Right hindlimb (tissue), 1 donor: ENCODE measurements at places on chromosomes 6 and 20.
A peak's percentile ranks its signal among the peaks of the same experiment; 100 is the strongest.

GRCh38 chr20:57020364-57020763, 246.1 kb downstream of the BMP7 start:
- DNase-seq: peak; percentile 27

DNA sequence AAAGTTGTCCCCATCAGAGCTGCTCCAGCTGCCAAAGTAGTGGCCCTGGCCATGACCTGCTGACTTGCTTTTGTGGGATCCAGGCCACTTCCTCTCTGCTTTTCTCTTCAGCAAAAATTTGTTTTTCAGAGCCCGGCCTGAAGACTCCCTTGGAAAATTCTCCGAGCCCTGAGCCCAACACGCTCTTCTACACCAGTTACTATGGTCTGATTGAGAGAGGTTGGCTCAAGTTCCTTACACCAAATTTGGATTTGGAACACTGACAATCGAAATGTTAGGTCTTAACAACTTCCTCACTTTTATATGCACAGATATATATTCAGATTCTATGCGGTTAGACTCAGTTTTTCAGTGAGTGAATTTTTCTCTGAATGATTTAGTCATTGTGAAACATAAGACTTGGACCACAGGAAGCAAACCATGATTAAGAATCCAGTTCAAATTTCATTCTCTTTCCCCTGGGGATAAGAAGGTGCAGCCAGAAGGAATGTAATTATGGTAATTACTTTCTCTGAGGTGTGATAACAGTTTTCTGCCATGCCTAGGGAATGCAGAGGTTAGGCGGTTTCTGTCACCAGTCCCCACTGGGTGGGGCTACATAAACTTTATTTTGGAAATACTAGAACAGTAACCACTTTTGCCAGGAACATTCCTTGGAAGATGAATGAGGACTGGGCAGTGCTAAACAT, 365.2 kb downstream of the SYNE1 start:
- peak; percentile 61 for DNase-seq

DNA sequence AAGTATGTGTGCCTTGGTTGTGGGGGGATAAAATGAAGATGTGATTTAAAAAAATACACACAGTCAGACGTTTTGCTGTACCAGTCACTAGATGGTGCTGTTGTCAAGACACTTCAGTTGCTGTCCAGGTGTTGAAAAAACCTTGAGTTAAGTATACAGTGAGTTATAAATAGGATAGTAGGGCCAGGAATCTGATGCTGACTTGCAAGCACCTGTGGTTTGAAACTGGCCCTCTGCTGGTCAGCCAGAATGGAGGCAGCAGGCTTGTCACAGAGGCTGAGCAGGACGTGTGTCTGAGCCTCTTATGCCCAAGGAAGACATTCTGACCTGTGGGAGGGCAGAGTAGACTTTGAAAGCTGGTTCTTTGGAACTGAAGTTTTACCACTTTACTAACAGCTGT, 27.8 kb downstream of the RNF8 start:
- DNase-seq: peak; percentile 27

DNA sequence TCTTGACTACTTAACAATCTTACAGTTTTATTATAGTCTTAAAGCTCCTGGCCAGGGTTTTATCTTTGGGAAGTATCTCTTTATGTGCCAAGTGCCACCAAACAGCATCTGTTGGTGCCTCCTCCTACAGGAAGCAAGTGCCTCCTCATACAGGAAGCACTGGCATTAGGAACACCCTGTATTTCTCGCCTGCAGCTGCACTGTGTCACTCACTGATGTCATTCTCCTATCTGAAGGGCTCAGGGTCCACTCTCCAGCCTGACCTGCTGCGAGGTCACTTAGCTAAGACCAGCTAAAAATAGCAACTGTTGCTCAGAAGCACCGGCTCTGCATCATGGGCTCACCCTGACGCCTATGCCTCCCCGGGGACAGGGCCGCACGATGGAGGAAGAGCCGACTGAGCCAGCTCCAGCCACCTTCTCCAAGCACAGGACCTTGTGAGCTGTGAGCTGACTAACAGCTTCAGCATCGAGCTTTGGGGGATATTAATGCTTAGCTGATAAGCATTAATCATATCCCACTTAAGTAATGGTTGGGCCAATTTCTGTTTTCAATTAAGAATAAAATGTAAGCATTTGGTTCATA, 66.3 kb upstream of the CD93 start:
- no peak for DNase-seq

DNA sequence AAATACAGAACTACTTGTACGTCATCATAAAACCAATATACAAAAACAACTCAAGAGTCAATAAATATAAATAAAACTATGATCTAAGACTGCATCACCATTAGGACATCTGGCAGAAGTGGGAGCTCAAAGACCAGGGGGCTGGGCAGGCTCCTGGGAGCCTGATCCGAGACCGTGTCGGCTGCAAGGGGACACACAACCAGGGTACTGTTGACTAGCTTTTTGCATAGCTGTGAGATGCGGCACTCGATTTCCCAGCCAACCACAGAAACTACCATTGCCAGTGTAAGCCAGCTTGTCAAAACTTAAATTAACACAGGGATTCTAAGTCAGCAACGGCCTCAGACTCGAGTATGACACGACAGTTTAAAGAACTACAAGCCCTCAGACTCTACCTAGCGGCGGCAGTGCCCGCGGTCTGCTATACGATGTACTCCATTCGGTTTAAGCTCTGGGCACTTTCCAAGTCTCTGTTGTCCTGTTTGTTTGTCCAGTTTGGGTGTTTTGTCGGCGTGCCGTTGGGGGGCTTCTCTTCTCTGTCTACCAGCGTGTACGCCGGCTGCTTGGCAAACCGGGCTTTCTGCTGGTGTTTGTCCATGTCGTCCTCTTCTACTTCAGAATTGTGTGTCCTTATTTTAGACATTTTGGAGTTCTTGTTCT, 34.6 kb downstream of the JAG1 start:
- no peak for DNase-seq

- DNase-seq: peak; percentile 84
Observed at GRCh38 chr6:129766959-129767728, 57.2 kb upstream of the ARHGAP18 start.

DNA sequence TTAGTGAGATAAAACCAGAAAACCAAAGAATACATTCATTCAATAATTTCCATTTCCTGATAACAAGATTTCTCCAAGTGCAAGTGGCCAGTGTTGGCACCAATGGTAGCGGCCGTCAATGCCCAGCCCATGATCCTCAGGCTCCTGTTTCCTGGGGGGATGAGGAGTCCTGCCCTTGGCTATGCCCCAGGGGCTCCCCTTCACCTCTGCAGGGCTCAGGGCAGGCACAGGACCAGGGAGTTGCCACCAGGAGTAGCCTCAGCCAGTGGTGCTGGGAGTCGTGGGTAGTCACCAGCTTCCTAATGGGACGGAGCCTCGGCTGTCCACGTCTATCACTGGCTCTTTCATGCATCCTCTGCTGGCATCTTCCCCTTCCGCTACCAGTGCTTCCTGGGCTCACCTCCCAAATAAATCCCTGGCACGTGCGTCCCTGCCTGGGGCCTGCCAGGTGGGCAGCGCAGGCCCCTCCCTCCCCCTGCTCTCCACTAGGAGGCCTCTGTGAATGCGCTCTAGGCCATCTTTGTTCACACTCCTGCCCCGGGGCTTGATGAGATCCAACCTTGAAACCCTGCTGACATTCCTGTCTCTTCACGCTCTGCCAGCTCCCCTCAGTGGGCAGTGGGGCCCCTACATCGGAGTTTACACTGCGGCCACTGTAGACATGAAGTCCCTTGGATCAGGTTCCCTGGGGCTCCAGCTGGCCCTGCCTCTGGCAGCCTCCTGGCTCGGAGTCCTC, 215.7 kb downstream of the SYNDIG1 start:
- peak; percentile 18 for DNase-seq

DNA sequence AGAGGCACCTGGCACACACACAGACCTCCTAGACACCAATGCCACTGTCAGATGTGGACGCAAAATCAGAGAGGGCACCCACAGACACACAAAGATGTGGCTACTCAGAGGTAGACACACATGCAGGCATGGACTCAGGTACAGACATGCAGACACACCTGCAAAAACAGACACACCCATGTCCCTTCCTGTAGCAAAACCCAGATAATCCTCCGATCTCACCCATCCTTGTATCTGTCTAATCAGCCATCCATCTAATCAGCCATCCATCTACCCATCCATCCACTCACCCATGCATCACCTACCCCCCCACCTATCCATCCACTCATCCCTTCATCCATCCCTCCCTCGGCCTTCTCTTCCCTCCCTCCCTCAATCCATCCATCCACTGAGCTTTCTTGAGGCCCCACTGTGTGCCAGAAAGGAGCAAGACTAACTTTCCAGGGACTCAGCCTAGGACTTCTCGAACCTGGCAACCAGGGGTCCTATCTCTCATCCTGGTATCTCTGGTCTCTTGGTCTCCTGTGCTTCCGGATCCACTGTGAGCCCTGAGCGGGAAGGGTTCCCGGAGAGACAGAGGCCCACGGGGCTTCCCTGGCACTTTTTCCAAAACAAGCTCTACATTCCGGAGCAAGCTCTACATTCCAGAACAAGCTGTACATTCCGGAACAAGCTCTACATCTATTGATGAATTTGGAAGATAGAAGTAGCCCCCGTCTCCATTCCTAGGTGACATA, 1.1 kb upstream of the TGM2 start:
- no peak for DNase-seq

- no peak for DNase-seq
Observed at GRCh38 chr20:63469019-63469712, 3.3 kb downstream of the KCNQ2 start.

DNA sequence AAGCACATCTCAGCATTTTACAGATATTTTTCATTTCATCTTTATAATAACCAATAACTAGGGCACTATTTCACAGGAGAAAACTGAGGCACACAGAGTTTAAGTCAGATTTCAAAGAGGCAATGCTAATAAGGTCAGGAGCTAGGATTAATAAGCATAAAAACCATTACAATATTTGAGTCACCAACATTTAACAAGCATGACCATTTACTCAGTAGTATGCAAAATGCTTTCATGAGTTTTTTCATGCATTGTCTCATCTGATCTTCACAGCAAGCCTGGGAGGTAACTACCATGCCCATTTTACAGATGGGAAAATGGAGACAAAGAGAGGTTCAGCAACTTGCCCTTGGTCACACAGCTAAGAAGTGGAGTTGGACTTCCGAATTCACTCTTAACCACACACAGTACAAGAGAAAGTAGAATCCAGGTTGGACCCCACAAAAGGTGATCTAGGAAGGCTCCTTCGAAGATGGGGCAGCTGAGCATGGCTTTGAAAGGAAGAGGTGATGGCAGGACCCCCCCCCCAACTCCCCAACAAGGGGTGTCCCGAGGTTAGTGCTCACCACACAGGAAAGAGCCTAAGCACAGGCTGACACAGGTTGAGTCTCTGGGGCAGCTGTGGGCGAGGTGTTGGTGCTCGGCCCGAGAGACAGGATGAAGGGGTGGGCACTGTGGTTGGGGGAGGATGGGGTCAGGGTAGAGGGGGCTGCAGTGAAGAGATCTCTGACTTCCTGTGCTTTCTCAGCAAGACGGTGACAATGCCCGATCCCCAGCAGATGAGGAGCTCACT, 108.8 kb downstream of the PREX1 start:
- DNase-seq: no peak

GRCh38 chr6:4017834-4018170, 61.1 kb downstream of the FAM217A start:
- no peak for DNase-seq

GRCh38 chr20:16488086-16488485, 85.2 kb downstream of the KIF16B start:
- no peak for DNase-seq

DNA sequence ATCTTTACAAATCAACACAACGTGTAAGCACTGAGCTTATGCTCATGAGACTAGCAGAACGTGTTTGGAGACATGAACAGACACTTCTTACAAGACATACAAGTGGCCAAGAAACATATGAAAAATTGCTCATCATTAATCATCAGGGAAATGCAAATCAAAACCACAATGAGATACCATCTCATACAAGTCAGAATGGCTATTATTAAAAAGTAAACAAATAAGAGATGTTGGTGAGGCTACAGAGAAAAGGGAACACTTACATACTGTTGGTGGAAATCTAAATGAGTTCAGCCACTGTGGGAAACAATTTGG, 327.9 kb upstream of the SOX4 start:
- DNase-seq: no peak

DNA sequence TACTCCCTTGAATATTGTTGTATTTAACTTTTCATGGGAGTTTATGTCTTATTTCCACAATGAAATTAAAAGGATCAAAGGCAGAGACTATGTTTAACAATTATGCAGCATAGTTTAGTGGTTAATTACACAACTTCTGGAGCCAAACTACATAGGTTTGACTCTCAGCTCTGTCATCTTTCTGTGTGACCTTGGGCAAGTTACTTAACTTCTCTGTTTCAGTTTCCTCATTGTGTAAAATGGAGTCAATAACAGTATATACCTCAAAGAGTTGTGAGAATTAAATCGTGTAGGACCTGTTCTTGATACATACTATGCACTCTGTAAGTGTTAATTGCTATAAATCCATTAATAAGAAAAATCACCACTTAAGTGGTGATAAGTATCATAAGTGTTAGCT, 48.3 kb downstream of the BTBD9 start:
- DNase-seq: no peak

GRCh38 chr20:1414982-1415381, 22.1 kb upstream of the FKBP1A start:
- DNase-seq: no peak

GRCh38 chr20:58296051-58296837, 13.3 kb upstream of the RAB22A start:
- no peak for DNase-seq

DNA sequence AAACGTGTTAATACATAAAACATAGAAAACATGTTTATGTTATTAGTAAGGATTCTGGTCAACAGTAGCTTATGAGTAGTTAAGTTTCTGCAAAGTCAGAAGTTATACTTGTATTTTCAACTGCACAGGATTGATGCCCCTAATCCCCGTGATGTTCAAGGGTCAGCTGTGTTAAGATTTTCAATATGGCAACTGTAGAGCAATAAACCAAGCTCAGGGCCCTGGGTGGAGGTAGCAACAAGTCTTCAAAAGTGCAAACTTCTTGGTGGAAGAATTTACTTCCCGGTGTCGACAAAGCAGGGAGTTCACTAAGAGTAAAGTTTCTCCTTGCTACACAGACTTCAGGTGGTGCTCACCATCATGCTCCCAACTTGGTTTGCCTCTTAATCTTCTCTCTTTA, 4.1 kb upstream of the BCAS1 start:
- DNase-seq: no peak

- no peak for DNase-seq
Observed at GRCh38 chr6:77131426-77131825, 331.9 kb downstream of the HTR1B start.

GRCh38 chr6:138544501-138544900, 45.2 kb upstream of the NHSL1 start:
- DNase-seq: no peak

- peak; percentile 37 for DNase-seq
Observed at GRCh38 chr6:137728386-137729349, 138.4 kb upstream of the TNFAIP3 start.
